ELR (cell line): ENCODE measurements at places on chromosomes 3 and 15.
A peak's percentile ranks its signal among the peaks of the same experiment; 100 is the strongest.

- DNase-seq: peak; percentile 63
These were observed 225.6 kb upstream of the ROPN1 start for GRCh38 chr3:124217542-124217941.

DNA sequence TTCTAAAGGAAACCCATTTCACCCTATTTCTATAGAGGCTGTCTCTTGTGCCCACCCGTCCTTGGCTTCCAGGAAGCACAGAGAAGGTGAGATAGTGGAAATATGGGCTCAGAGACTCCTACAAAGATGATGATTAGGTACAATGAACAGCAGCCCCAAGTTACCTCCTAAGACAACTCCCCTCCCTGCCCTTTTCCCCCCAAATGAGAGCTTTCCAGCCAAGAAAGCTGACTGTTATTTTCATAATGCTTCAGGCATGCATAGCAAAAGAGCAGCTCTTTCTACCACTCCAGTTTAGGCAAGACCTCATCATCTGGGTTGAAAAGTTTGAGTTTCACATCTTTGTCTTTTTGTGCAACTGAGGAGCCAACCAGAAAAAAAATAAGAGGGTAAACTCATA is 248.8 kb upstream of the ADAMTS9 start:
- DNase-seq: no peak

DNA sequence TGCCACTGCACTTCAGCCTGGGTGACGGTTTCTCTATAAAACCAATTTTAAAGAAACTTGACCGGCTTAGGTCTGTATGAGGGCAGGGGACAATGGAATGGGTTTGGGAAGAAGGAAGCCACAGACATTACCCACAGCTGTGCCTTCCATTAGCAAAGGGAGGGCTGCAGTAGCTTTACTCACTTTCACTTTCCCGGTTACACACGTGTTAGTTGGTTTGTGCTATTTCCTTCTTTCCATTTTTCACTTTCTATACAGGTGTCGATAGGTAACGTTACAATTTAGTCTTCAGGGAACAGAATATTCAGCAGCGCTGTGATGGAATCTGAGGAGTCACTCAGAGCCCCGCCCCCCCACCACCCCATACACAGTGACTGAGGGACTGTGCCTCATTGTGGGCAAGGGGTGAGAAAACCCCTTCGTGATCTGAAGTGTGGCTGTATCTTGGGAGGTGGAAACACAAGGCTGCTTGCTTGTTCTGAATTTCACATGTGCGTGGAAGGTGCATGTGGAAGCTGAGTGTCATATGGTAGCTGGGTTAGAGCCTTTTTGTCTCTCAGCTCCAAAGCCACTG is 44.8 kb upstream of the RPL32 start:
- DNase-seq: no peak

DNA sequence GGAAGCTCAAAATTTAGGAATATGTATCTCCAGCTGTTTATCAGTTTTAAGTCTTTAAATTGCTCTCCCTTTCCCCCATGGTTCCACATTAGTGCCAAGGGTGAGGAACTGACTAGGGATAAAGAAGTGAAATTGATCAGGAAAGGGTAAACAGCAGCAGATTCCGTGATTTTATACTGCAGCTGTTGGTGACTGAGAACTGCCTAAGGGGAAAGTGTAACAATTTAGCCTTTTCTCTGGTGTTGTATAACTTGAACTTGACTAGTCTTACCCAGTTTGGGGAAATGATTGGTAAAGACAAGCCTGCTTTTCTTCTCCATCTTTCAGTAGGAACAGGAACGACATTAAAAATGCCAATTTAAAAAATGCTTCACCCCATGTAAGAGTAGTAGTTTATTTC is 5.0 kb downstream of the SPRED1 start:
- DNase-seq: no peak

DNA sequence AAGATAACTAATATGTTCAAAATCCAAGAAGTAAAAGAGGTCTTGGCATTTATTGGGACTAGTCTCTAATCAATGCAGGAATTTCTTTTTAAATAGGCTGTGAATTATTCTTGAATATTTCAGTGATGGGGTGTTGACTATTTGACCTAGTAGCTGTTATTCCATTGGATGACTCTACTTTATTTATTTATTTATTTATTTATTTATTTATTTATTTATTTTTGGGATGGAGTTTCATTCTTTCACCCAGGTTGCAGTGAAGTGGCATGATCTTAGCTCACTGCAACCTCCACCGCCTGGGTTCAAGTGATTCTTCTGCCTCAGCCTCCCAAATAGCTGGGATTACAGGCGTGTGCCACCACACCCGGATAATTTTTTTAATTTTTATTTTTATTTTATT is 1227.8 kb downstream of the ZPLD1 start:
- DNase-seq: no peak

DNA sequence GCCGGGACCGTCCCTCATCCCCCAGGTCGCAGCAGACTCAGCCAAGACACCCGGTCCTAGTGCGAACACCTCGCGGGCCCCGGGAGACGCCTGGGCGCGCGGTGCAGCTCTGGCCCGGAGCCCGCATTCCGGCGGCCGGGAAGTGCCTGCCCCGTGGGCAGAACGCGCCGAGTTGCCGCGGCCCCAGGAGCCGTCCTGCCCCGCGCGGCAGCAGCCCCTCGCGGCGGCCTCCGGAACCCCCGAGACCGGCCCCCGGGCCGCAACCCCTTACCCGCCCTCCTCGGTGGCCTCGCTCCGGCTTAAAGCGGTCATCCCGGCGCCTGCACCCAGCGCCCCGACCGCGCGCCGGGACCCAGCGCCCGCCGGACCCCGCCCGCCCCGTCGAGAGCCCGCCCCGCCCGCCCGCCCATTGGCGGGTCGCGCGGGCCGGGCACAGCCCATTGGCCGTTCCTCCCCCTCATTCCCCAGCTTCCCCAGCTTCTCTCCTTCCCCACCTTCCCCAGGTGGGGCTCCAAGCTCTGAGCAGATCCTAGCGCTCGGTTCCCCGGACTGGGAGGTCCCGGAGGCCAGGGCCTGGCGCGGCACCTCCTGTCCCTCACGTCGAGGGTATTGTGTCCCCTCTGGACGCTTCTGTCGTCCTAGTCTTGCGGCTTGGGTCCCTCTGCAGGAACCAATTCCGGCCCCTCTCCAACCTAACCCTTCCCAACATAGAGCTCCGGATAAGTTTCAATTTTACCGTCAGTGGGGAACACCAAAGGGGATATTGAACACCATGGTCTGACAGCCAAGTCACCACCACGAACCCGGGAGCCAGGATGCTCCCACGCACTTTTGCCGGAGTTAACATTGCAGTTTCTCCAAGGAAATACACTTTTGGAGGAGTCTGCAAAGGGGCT is at the start of gene GRAMD2A:
Gene GRAMD2A (minus strand): TSS at position 328 of the 896 bp plus-strand sequence.
- DNase-seq: peak; percentile 65

- DNase-seq: no peak
These were observed 17.3 kb upstream of the LRIG1 start for GRCh38 chr3:66518126-66518525.

- peak; percentile 97 for DNase-seq
These were observed at the start of the genes NKIRAS1 and RPL15 for GRCh38 chr3:23916886-23917678. NKIRAS1 (minus strand) TSS chr3:23916990; CDS start chr3:23910904, 6,086 bp downstream. RPL15 (plus strand) TSS chr3:23917132; CDS start chr3:23917860, 728 bp downstream.

DNA sequence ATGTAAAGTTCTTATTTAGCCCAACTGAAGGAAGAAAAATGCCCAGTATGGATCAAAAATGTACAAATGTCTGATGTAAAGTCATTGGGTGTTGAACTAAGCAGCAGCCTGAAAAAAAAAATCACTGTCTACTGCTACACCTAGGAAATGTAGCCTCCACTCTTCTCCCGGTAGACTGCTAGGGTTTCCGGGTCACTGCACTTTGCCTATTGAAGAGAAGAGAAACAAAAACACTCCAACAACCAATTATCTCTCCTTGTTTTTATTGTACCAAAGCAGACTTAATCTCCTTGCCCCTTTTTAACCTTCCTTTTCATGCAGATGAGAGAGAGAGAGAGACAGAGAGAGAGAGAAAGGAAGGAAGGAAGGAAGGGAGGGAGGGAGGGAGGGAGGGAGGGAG is 140.2 kb upstream of the SETMAR start:
- no peak for DNase-seq

- peak; percentile 11 for DNase-seq
These were observed 10.7 kb upstream of the CNTN6 start for GRCh38 chr3:1082108-1082507.

- no peak for DNase-seq
These were observed 491.2 kb upstream of the PDZRN3 start for GRCh38 chr3:74115906-74116305.
